Left cardiac atrium (tissue), 4 donors: ENCODE measurements at places on chromosomes 6 and 20. TPM values are rescaled to one million over a fixed set of nuclear protein-coding genes. Genes with fewer than 3 reads are reported as not detected.

PPP1R3D gene
- 8.3 TPM for total RNA-seq

UFL1 gene
- 23.7 TPM for total RNA-seq

CNBD2 gene
- total RNA-seq = 3.4 TPM

DEFB124 gene
- total RNA-seq = 0.44 TPM

SS18L1 gene
- 7.6 TPM for total RNA-seq

NMBR gene
- total RNA-seq = not detected

RAMACL gene
- 1.6 TPM for total RNA-seq

CLDN20 gene
- not detected for total RNA-seq

MYT1 gene
- 0.34 TPM for total RNA-seq

GRCh38 chr6:57252975-57253374 is 30.9 kb upstream of the RAB23 start:
- DNase-seq = no peak

- no peak for DNase-seq
These were observed 1.2 kb downstream of the TREML2 start for GRCh38 chr6:41199552-41200246.

- peak; percentile 63 for DNase-seq
These were observed 33.6 kb downstream of the APCDD1L start for GRCh38 chr20:58481481-58482021.

- no peak for DNase-seq
These were observed 126.8 kb upstream of the SAMD5 start for GRCh38 chr6:147381712-147382111.

GRCh38 chr6:37504024-37504423 is 4.3 kb upstream of the CCDC167 start:
- DNase-seq = no peak

DNA sequence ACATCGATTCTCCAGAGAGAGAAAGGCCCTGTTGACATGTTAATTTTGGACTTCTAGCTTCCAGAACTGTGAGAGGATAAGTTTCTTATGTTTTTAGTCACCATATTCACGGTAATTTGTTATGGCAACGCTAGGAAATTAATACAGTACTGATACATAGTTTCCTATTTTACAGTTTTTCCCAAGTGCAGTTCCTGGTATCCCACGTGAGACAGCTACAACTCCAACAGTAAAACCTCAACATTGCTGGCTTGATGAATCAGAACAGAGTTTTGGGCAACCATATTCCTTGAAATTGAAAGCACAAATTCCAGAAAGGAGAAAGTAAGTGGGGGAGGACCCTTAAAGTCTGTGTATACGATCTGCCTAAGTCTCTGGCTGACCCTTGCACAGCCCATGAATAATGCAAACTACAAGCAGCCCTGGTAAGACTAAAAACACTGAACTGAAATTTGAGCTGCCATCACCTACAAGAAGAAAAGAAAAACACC is 505.1 kb upstream of the NRSN1 start:
- no peak for DNase-seq

GRCh38 chr6:146883640-146884531 is 285.1 kb downstream of the ADGB start:
- DNase-seq = no peak

DNA sequence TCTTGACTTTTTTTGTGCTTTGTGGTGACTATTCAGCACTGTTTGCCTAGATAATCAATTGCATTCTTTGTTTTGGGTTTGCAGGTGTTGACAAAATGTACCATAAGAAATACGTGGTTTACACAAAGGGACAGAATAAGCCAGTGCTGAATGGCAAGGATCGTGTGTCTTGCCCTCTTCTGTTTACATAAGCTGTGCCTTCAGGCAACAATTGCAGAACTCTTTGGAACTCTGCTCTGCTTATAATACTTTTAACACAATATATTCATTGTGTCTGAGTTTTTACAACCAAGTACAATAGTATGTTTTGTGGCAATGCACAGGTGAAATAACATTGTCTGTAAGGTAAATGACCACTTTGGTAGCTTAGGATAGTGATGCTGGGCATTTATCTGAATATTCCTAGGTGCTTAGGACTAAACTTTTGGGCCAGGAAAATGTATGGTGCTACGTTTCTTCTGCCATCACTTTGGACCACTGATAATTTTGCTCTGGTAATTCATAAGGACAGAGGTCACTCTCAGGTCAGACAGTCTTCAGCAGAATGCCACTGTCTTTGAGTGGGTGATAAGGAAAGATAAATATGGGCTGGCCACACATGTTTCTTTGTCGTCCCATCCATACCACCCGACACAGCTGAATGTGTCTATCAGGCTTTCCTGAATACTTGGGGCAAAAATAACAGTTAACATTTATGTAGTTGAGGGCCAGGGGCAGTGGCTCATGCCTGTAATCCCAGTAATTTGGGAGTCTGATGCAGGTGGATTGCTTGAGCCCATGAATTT is 344.6 kb upstream of the IMPG1 start:
- DNase-seq = no peak

DNA sequence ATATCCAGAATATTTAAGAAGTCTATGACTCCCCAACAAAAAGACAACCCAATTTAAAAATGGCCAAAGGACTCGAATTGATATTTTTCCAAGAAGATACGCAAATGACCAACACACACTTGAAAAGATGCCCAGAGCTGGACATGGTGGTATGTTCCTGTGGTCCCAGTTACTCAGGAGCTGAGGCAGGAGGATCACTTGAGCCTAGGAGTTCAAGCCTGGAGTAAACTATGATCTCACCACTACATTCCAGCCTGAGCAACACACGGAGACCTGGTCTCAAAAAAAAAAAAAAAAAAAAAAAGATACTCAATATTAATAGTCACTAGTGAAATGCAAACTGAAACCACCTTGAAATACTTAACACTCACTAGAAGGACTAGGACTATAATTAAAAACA is 12.2 kb upstream of the ARMC2 start:
- no peak for DNase-seq

- no peak for DNase-seq
These were observed 951.1 kb upstream of the ADGRB3 start for GRCh38 chr6:67683960-67684359.

DNA sequence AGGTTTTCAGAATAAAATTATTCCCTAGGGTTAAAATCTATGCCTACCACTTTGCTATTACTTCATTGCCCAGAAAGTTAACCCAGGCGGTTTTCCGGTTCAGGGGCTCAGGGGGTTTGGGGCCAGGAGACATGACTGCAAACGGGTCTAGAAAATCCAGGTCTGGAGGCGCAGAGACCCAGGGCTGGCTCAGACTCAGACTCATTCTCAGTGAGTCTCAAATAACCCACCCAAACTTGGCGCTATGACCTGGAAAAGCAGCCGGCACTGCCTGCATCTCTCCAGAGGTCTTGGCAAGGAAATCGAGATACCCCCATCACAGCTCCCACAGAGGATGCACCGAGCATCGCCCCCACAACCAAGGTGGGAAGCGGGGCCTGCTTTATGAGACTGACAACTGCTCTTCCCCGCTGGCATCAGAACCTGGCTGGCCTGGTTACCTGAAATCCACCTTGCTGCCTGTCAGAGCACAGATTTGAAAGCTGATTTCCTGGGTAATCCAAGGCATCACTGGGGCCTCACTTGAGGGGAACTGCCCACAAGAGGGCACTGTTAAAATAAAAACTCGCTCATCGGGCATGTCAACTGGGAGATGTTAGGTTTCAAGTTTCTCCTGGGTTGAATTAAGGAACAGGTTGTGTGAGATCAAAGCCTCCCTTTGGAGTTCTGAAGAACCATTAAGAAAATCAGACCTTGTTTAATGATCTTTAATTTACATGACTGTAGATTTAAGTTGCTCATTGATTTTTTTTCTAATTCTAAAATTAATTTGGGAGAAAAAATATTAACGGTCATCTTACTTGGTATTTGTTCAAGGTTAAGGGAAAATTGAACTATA is 55.1 kb downstream of the KIF16B start:
- no peak for DNase-seq

GRCh38 chr6:3565291-3565690 is 108.4 kb upstream of the SLC22A23 start:
- no peak for DNase-seq

DNA sequence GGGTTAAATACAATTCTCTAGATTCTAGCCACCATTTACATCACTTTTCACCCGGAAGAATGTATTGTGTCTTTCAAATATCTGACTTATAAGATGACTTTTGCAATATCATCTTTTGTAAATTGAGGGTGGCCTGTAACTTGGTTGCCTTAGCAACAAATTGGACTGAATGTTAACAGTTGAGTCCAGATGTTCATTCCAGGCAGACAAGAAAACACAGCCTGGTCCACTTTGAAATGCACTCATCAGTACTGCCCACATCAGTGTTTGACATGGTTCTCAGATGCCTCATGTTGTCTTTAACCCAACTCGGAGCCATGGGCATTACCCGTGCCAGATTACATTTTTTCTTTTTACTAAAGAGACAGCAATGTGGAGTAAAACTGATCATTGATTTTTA is 781.6 kb upstream of the CHD6 start:
- no peak for DNase-seq

GRCh38 chr20:20317195-20317594 is 50.7 kb upstream of the INSM1 start:
- no peak for DNase-seq

DNA sequence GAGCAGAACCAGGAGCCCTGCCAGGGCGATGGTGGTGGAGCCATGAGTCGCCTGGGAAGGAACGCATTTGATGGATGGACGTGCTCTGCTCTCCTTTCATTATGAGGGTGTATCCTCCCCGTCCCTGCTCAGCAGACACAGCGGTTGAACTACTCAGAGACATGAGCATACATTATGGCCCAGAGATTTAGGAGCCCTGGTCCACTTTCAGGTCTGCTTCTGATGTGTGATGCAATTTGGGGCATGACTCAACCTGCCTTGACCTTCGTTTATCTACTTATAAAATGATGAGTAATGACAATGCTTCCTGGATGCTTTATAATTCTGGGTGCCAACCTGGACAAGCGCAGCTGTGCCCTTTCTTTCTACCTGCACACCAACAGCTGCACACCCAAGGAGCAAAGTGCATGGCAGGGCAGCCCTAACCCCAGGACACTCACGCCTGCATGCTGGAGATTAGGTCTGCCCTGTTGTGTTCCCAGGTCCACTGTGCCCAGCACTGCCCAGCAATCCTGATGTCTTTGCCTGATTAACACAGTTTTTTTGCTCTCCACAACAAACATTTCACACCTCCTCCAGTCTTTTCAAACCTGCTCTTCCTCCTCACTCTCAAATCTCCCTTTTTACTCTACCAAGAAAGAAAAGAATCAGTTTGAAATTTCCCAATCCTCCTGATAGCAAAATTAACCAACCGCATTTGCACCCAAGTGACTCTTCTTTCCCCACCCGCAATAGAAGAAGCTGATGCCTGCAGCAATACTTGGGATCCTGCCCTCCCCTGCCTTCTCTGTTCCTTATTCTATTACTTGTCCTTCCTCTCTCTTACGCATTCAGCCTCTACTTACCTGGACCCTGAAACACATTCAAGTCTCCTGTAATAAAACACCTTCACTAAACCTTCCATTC is 81.2 kb downstream of the EZR start:
- DNase-seq = no peak

DNA sequence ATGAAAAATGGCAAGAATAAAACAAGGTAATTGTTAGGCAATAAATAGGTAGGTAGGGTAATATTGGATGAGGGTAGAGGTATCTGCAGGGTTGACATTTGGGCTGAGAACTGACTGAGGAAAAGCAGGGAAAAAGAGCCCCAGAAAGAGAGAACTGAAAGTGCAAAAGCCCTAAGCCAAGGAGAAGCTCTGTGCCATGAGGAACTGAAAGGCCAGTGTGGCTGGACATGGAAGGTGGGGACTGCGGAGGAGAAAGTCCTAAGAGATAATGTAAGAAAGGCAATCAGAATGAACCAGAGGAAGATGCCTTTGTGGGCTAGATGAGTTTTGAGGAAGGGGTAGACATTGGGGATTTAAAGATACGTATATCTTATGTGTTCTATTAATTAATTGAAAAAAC is 9.9 kb upstream of the HIVEP2 start:
- DNase-seq = no peak

DNA sequence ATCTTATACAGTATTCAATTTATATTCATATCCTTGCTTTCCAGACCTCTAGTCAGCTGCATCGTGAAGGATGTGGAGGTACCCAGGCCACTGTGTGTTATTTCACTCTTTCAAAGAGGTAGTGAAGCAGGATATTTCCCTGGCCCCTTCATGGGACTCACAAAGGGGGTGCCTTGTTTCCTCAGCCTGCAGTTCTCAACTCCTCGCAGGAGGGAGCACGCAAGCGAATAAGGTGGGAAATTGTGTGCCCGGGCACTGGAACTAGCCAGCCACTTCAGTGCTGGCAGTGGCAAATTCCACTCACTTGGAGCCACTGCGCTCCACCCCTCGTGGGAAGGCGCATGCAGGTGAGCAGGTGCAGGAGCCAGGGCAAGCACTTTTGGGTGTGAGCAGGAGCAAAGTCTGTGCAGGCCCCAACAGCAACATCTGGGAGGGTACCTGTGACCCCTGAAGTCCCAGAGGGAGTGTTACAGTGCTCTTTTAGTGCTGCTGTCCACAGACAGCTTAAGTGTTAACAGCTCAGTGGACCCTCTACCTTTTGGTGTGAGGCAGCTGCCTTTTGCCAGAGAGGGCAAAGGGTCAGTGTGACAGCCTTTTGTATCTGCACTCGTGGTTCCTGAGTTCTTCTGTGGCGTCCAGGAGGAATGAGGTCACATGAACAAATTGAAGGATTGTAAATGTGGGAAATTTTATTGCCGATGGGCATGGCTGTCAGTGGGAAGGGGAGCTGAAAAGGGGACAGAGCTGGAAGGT is 49.4 kb upstream of the FAM135A start:
- DNase-seq = no peak

DNA sequence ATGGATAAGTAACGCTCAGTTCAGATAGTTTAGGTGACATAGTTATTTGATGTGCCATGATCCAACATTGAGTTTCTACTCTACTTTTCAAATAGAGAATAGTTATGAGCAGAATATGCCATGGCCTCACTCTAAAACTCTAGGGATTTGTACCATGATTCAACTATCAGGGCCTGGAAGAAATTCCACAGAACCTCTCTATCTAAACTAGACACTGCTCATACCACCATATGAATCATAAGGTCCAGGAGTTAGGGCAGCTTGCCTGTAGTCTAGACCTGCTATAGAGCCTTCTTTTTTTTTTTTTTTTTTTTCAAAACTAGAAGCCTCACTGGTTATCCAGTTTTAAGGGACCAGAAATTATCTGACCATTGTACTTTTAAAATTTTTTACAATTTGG is 571.8 kb upstream of the IMPG1 start:
- DNase-seq = no peak
